Urinary bladder (tissue), 4 donors: ENCODE measurements at places on chromosomes 11 and 22. TPM values are rescaled to one million over a fixed set of nuclear protein-coding genes. Genes with fewer than 3 reads are reported as not detected.

- DNase-seq = no peak
Observed at GRCh38 chr11:131463649-131464425, 93.4 kb downstream of the NTM start.

Gene CBLIF
- not detected for total RNA-seq

DNA sequence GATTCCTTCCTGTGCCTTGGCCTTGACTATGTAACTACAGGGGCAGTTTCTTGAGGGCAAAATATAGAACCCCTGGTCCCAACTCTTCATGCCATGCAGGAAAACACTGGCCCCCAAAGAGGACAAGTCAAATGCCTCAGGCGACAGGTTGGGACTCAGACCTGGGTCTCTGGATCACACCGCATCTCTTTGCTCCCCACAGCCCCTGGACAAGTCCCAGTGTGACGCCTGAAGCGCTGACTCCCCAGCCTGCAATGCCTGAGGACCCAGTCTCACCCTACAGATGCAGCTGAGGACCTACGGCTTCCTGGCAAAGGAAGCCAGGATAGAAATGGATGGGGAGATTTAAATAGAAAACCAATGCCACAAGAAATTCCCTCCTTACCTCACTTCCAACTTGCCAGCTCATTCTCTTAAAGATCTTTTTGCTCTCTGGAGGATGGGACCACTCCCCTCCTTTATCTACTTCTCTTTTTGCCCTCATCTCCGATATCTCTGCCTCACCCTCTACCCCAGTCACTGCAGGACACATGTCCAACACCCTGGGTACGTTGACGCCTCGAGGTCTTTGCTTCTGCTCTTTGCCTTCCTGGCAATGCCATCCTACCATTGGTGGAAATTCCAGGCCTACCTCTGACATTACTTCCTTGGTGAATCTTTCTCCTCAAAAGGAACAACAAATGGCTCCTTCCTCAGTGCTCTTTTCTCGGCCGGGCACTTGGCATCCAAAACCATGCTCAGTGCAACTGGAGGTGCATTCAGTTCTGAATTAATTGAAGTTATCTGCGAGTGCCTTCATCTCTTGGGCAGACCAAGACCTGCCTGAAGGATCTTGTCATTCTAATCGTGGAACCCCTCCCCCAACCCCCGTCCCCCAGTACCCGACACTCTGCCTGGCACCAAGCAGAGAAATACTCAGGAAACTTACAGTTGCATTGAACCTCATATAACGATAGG lies 2.0 kb upstream of the PRDM11 start:
- no peak for DNase-seq

DNA sequence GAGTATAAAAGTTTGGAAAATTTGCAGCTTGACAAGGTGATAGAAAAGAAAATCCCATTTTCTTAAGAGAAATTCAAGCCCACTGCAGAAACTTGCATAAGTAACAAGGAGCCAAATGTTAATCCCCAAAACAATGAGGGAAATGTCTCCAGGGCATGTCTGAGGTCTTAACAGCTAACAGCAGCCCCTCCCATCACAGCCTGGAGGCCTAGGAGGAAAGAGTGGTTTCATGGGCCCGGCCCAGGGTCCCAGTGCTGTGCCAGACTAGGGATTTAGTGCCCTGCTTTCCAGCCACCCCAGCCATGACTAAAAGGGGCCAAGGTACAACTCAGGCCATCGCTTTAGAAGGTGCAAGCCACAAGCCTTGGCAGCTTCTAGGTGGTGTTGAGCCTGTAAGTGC lies 123.7 kb upstream of the TRPC6 start:
- DNase-seq = no peak

Gene EIF3D
- total RNA-seq = 227 TPM

Gene TREH
- not detected for total RNA-seq

GRCh38 chr22:24007253-24008021 lies 2.2 kb upstream of the GSTT4 start:
- no peak for DNase-seq

- no peak for DNase-seq
Observed at GRCh38 chr11:1234771-1235305, 12.0 kb downstream of the MUC5B start.

DNA sequence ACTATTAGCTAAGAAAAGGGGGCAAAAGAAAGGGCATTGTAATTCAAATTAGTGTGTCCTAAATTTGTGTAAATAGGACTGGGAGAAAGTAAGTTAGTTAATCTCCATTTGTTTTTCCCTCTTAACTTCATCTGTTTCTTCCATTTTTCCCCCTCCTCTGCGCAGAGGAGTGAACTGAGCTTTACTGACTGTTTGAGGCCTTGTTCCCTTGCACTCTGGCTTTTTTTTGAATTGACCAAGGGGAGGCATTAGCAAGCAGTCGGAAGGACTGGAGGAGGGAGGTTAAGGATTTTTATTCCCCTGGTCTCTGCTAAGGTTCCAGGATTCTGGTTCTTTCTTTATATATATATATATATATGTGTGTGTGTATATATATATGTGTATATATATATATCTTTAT lies 15.2 kb upstream of the FANCF start:
- DNase-seq = no peak

GRCh38 chr22:20279662-20280134 lies 11.6 kb upstream of the RTN4R start:
- no peak for DNase-seq

- DNase-seq = no peak
Observed at GRCh38 chr22:23984430-23984829, 4.5 kb downstream of the GSTT2 start.

Gene ASPHD2
- total RNA-seq = 0.58 TPM

GRCh38 chr22:49956914-49957825 lies 3.4 kb upstream of the PIM3 start:
- DNase-seq = no peak

DNA sequence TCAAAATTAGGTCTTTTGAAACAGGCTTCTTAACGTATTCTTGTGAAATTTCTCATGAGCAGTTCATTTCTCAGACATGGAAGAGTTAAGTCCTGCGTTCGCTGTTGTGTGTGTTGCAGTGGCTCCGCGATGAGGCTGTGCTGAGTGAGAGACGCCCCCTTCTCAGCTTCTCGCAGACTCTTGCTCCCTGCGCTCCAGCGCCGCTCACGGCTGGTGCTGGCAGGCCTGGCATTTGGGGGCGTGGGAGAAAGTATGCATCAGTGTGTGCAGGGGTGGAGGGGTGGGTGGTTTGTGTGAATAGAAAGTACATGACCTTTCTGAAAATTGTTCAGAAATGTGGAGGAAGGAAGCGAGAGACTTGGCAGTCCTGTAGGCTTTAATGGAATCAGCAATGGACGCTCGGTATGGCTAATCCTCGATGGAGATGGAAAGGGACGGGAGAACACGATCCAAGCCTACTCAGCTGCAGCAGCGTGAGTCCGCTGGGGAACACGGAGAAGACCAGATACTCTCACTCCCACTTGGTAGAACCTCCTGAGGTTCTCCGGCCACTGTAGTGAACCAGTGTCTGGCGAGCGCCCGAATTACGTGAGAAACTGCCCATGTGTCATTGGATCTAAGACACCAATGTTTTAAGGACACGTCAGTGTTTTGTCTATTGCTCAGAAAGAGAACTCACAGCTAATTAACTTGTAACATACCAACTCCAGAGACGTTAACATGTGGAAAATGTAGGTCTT lies 5.9 kb downstream of the TAB1 start:
- DNase-seq = no peak

- no peak for DNase-seq
Observed at GRCh38 chr11:102144357-102145355, 34.4 kb downstream of the YAP1 start.

Gene P2RY2
- total RNA-seq = 2.3 TPM

- no peak for DNase-seq
Observed at GRCh38 chr11:74730571-74731260, 510 bp downstream of the CHRDL2 start.

GRCh38 chr22:37146051-37146385 lies 3.7 kb downstream of the IL2RB start:
- no peak for DNase-seq

- no peak for DNase-seq
Observed at GRCh38 chr11:66725647-66726046, 3.4 kb downstream of the SPTBN2 start.

Gene ZC3H12C
- 19.7 TPM for total RNA-seq

- no peak for DNase-seq
Observed at GRCh38 chr11:16787035-16787742, 48.7 kb downstream of the C11orf58 start.

- DNase-seq = no peak
Observed at GRCh38 chr11:93589347-93589746, 46.2 kb upstream of the SMCO4 start.

- DNase-seq = no peak
Observed at GRCh38 chr11:33344611-33345010, 87.4 kb downstream of the HIPK3 start.

- DNase-seq = no peak
Observed at GRCh38 chr11:69195824-69196782, 40.4 kb downstream of the SMIM38 start.

- DNase-seq = no peak
Observed at GRCh38 chr11:22903782-22904181, 43.5 kb upstream of the CCDC179 start.

GRCh38 chr11:17024924-17025323 lies 10.7 kb upstream of the PLEKHA7 start:
- DNase-seq = no peak

GRCh38 chr11:72581067-72581466 lies 93.2 kb downstream of the PDE2A start:
- DNase-seq = no peak

Gene OR52H1
- total RNA-seq = 2.2 TPM

Gene TEX54
- total RNA-seq = not detected

- DNase-seq = no peak
Observed at GRCh38 chr11:130711193-130711592, 205.1 kb downstream of the SNX19 start.

DNA sequence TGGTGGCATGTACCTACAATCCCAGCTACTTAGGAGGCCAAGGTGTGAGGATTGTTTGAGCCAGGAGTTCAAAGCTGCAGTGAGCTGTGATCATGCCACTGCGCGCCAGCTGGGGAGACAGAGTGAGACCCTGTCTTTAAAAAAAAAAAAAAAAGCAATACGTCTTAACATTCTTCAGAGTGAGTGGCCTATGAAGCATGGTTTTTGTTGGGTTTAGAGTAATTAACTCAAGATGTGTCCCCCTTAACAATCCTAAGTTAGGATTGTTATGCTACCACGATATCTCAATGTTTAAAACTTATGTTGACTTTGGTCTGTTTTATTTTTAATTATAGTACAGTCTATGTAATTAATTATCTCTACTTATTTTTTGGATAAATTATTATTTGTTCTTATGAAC lies 156.1 kb downstream of the HIPK3 start:
- no peak for DNase-seq

GRCh38 chr11:2927851-2928604 lies 1.2 kb downstream of the PHLDA2 start:
- DNase-seq = no peak

- DNase-seq = no peak
Observed at GRCh38 chr11:37926772-37927171, 1328.7 kb upstream of the RAG2 start.

Gene TMEM121B
- total RNA-seq = 0.21 TPM

GRCh38 chr22:44389926-44390612 lies 77.3 kb upstream of the SHISAL1 start:
- DNase-seq = no peak

- DNase-seq = peak; percentile 14
Observed at GRCh38 chr11:6531267-6531752, 34.2 kb downstream of the DNHD1 start.

GRCh38 chr22:46212195-46212594 lies 37.9 kb downstream of the CDPF1 start:
- DNase-seq = no peak

DNA sequence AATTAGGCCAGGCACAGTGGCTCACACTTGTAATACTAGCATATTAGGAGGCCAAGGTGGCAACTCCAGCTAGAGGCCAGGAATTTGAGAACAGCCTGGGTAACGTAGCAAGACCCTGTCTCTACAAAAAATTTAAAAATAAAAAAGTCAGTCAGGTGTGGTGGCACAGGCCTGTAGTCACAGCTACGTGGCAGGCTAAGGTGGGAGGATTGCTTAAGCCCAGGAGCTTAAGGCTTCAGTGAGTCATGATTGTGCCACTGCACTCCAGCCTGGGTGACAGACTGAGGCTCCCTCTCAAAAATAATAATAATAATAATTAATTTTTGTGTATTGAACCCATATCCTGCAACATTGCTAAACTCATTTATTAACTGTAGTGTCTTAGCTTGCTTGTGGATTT lies 15.3 kb upstream of the TRIM29 start:
- DNase-seq = no peak

Gene NEU3
- total RNA-seq = 10.4 TPM

Gene MGAT3
- 4.2 TPM for total RNA-seq
